Activated CD4-positive, alpha-beta T cell treated with anti-CD3 and anti-CD28 coated beads for 36 hours (primary cell): ENCODE measurements at places on chromosomes 3 and 15. TPM values are rescaled to one million over a fixed set of nuclear protein-coding genes. Genes with fewer than 3 reads are reported as not detected.
A peak's percentile ranks its signal among the peaks of the same experiment; 100 is the strongest.

DNA sequence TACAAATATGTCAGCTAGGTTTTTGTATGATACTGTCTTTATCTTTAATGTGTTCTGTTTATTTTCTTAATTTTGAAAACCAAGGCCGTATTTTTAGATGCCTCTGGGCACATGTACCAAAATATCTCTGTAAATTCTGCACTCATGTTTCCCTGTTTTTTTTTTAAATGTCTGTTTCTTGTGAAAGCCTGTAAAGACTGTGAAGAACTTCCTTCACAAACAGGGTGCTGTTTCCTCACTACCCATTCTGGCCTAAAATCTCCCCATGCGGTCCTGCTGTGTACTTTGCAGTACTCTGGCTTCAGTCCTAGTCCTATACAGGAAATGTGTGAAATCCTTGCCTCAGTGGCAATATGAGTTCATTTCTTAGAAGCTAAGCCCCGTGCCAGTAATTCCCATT lies 133.4 kb upstream of the ZBTB20 start:
- H3K4me3 ChIP-seq: no peak overlapping the region
- H3K27ac ChIP-seq: no peak overlapping the region
- H3K27me3 ChIP-seq: no peaks in the 10 kb centered on the region
- no peak for DNase-seq
- H3K4me1 ChIP-seq: no peaks in the 10 kb centered on the region

GRCh38 chr3:24521420-24522145 lies 26.9 kb upstream of the THRB start:
- no peak overlapping the region for H3K4me3 ChIP-seq
- no peaks in the 10 kb centered on the region for H3K36me3 ChIP-seq
- no peaks in the 10 kb centered on the region for H3K4me1 ChIP-seq
- peak; percentile 24 for DNase-seq

- peaks cover 2% of the 10 kb centered on the region for H3K27me3 ChIP-seq
- no peak overlapping the region for H3K27ac ChIP-seq
- no peak overlapping the region for H3K4me3 ChIP-seq
- no peaks in the 10 kb centered on the region for H3K36me3 ChIP-seq
- H3K4me1 ChIP-seq: no peaks in the 10 kb centered on the region
Measured at GRCh38 chr15:86929461-86929860, 849.8 kb downstream of the AGBL1 start.

DNA sequence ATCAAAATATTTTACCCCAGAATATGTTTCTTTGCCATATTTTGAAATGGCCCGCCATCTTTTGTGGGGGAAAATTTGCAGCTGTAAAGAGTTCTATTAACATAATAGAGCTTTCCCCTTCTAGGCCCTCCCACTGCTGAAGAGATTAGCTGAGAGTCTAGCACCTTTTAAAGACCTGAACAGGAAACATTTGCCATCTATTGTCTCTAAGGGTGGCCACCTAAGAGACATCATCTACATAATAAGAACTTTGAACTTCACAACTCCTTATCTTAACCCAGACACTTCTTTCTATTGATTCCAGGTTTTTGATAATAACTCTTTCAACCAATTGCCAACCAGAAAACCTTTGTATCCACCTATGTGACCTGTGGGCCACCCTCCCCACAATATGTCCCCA lies 54.7 kb upstream of the TRPM1 start:
- H3K27ac ChIP-seq: no peak overlapping the region
- no peaks in the 10 kb centered on the region for H3K27me3 ChIP-seq
- H3K4me1 ChIP-seq: no peaks in the 10 kb centered on the region
- no peak for DNase-seq
- H3K4me3 ChIP-seq: no peak overlapping the region

DNA sequence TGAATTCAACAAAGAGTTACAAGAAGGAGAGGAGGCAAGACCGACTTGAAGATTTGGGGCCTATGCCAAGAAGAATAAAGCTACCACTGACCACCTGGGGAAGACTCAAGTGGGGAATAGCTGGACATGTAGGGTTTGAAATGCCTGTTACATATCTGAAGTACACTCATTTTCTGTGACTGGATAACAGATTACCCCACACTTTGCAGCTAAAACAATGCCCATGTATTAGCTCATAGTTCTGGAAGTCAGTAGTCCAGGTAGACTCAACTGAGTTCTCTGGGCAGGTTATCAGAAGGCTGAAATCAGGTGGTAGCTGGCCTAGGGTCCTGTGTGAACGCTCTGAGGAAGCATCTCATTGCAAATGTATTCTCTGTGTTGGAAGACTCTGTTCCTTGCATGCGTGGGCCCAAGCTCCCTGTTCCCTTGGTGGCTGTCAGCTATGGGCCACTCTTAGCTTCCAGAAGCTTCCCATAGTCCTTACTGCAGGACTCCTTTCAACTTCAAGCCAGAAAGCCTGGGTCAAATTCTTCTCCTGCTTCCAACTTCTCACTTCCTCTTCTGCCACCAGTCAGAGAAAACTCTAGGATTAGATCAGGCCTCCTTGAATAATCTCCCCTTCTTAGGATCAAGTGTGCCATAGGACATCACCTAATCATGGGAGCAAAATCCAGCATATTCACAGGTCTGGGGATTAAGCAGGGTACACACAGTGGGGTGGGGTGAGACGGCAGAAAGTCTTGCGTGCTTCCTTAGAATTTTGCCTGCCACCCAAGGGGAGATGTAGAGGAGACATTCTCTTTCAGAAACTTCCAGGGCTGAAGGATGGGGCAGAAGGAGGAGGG lies 187.8 kb downstream of the SHQ1 start:
- H3K27ac ChIP-seq: no peak overlapping the region
- H3K36me3 ChIP-seq: no peaks in the 10 kb centered on the region
- no peak overlapping the region for H3K4me3 ChIP-seq
- peaks cover 3% of the 10 kb centered on the region for H3K27me3 ChIP-seq
- DNase-seq: no peak
- H3K4me1 ChIP-seq: peaks cover 24% of the 10 kb centered on the region

DNA sequence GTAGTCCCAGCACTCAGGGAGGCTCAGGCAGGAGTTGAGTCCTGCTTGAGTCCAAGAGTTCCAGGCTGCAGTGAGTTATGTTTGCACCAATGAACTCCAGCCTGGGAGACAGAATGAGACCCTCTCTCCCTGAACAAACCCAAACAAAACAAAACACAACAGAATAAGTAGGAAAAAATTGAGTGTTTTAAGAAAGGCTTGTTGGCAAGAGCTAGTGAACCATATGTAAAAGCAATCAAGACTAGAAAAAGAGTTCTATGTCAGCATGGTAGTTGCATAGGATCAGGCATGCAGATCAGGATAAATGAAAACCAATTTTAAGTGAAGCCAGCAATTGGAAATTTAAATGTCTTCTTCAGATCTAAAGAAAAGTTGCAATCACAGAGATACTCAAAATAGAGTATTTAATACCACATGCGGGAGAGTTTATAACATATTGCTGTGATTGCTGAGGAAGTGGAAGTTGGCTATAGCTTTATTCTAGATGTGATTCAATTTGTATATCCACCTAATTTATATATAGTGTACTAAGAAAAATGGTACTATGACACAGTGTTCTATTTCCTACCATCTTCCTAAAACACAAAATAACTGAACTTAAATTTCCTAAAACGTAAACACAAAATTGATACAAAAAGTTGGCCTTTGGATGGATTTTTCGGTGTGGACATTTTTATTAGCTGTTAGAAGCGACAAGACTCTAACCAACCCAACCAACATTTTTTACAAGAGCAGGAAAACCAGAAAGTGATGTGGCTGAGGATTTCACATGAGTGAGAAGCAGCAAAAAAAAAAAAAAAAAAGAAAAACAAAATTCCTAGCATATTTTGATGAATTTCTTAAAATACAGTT lies 101.9 kb upstream of the ROBO1 start:
- no peaks in the 10 kb centered on the region for H3K4me1 ChIP-seq
- H3K4me3 ChIP-seq: no peak overlapping the region
- no peaks in the 10 kb centered on the region for H3K27me3 ChIP-seq
- DNase-seq: no peak

GRCh38 chr3:136919799-136920580 lies 37.8 kb upstream of the IL20RB start:
- no peak for DNase-seq
- H3K27ac ChIP-seq: peak overlapping the region; percentile 57
- H3K4me3 ChIP-seq: no peak overlapping the region
- no peaks in the 10 kb centered on the region for H3K27me3 ChIP-seq
- peaks cover 9% of the 10 kb centered on the region for H3K36me3 ChIP-seq
- peaks cover 78% of the 10 kb centered on the region for H3K4me1 ChIP-seq

DNA sequence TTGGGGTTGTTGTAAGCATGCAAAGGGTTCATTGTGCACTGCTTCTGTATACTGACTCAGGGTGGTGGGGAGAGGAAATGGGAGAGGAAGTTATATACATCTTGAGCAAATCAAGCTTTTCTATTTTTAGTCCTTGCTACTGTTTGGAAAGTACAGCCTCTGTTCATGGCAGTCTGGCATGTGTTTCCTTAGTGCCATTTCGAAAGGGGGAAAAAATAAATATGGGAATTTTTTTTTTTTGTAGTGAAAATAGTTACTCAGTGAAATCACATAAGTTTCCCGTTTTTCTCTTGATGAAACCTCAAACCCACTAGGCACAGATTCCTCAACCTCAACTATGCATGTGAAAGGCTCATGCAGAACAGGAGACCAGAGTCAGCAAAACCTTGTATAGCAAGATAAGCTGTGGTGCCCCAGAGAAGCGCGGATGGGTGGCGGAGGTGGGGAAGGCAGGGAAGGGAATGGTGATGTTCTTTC lies 353.3 kb downstream of the LPP start:
- no peaks in the 10 kb centered on the region for H3K27me3 ChIP-seq
- H3K27ac ChIP-seq: no peak overlapping the region
- H3K4me1 ChIP-seq: peaks cover 10% of the 10 kb centered on the region
- H3K4me3 ChIP-seq: no peak overlapping the region

DNA sequence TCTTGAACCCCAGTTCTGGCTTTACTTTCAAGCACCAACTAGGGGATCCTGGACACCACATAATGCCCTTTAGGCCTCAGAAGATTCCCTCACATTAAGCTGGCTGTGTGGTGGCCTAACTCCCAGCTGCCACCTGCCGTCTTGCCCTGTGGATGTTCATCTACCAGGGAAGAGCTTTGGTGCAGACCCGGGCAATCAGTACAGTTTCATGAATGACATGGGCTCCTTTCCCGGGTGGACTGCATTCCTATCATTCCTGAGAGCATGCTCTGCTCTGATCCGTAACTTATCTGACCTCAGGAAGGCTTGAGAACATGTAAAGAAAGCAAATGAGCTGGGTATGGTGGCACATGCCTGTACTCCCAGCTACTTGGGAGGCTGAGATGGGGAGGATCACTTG lies 50.0 kb upstream of the GSK3B start:
- H3K36me3 ChIP-seq: no peaks in the 10 kb centered on the region
- peaks cover 27% of the 10 kb centered on the region for H3K4me1 ChIP-seq
- H3K27me3 ChIP-seq: no peaks in the 10 kb centered on the region
- no peak overlapping the region for H3K4me3 ChIP-seq

- no peak for DNase-seq
- no peak overlapping the region for H3K27ac ChIP-seq
- H3K4me1 ChIP-seq: peaks cover 17% of the 10 kb centered on the region
- H3K4me3 ChIP-seq: no peak overlapping the region
Measured at GRCh38 chr3:172181932-172182586, 142.7 kb downstream of the FNDC3B start.

DNA sequence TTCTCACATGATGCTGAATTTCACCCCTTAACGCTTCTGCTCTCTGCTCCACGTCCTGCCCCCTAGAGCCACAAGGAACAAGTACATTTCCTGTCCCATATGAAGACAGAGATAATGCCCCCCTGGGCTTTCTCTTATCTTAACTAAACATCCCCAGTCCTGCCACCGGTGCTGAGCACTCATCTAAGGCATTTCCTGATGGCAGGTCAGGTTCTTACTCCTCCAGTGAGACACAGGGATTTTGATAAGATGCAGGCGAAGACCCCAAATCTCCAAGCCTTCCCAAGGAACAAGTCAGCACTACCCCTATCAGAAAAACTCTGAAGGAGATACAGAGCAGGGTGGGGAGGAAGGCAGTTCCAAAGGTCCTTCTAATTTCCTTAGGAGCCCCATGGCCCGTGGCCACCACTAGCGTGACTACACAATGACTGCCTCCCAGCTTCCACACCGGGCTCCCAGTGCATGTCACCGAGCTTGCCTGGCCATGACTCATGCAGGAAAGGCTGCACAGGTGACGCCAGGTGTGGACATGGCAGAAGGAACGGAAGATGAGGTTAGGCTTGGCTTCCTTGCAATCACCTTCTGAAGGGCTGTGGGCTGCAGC lies 152.9 kb downstream of the XXYLT1 start:
- no peaks in the 10 kb centered on the region for H3K36me3 ChIP-seq
- no peaks in the 10 kb centered on the region for H3K4me1 ChIP-seq
- no peak overlapping the region for H3K4me3 ChIP-seq
- H3K27me3 ChIP-seq: no peaks in the 10 kb centered on the region
- no peak overlapping the region for H3K27ac ChIP-seq

DNA sequence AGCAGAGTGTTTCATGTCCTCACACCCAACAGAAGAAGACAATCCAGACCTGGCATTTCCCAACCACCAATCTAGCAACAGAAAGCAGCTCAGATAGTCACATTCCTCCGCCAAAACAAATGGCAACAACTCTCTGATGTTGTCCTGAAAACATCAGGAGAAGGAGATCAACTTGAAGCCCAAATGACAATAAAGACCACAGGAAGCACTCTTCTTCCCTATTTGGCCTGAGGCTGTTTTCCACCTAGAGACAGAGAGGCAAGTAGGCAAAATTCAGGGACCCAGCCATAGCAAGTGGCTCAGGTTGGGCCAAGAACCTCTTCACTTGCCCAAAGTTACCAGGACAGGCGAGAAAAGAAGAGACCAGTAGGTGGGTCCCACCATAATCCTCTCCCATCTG lies 35.0 kb downstream of the ZNF148 start:
- peaks cover 48% of the 10 kb centered on the region for H3K4me1 ChIP-seq
- no peak for DNase-seq
- H3K27ac ChIP-seq: no peak overlapping the region
- H3K27me3 ChIP-seq: no peaks in the 10 kb centered on the region
- H3K36me3 ChIP-seq: peaks cover 39% of the 10 kb centered on the region

DNA sequence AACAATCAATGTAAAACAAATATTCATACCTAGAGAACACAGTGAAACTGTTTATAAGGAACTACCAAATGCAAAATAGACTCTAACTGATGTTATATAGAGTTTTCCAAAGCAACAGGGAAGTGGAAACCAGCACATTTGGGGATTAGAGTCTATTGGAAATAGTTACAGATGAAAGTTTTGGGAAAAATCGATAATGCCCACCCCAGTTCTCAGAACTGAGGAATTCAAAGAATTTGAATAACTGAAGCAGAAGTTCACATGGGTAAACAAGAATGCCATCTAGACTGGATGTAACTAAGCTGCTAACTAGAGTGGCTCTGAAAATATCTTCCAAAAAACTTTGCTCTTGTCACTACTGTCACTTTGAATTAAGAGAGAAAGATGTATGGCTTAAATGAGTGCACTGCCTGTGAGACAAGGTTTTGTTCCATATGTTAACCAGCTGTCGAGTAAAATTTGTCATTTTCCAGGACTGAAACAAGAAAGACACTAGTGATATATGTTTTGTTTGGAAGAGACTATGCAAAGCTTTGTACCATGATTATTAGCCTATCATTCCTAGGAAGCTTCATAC lies 9.2 kb upstream of the DENND4A start:
- H3K36me3 ChIP-seq: no peaks in the 10 kb centered on the region
- no peak overlapping the region for H3K27ac ChIP-seq

GOLGA8J gene
- total RNA-seq: not detected
